ENCODE measurements at places on chromosomes 2 and 18. TPM values are rescaled to one million over a fixed set of nuclear protein-coding genes. Genes with fewer than 3 reads are reported as not detected.

The AKAIN1 gene
- not detected for polyA plus RNA-seq

The UPP2 gene
- polyA plus RNA-seq, result 0.28 TPM

The MC5R gene
- not detected for polyA plus RNA-seq

The KCMF1 gene
- polyA plus RNA-seq, result 116 TPM

The PDIA6 gene
- polyA plus RNA-seq, result 586 TPM

The CERKL gene
- not detected for polyA plus RNA-seq

The TUBA3D gene
- polyA plus RNA-seq, result not detected

The LTBP1 gene
- polyA plus RNA-seq, result 0.16 TPM

The SPATA3 gene
- polyA plus RNA-seq, result not detected

The ALK gene
- polyA plus RNA-seq, result not detected

The GCG gene
- polyA plus RNA-seq, result not detected

The ANKRD36B gene
- 7.3 TPM for polyA plus RNA-seq

The DCC gene
- polyA plus RNA-seq, result not detected

The RAB11FIP5 gene
- 22.9 TPM for polyA plus RNA-seq

The CRYGC gene
- 0.20 TPM for polyA plus RNA-seq

The TCF23 gene
- polyA plus RNA-seq, result 1.4 TPM

The EFEMP1 gene
- not detected for polyA plus RNA-seq

The SERPINB5 gene
- not detected for polyA plus RNA-seq

The SERPINB13 gene
- polyA plus RNA-seq, result not detected

The SNTG2 gene
- not detected for polyA plus RNA-seq

The DAW1 gene
- polyA plus RNA-seq, result not detected

The CKAP2L gene
- 3.9 TPM for polyA plus RNA-seq

The DNAJC5G gene
- 0.07 TPM for polyA plus RNA-seq

The CEBPZ gene
- 10.7 TPM for polyA plus RNA-seq

The DYSF gene
- 2.4 TPM for polyA plus RNA-seq

The WIPF1 gene
- polyA plus RNA-seq, result 0.01 TPM

The NTSR2 gene
- polyA plus RNA-seq, result not detected

The DOK6 gene
- 12.3 TPM for polyA plus RNA-seq

The HOXD8 gene
- polyA plus RNA-seq, result not detected

The ID2 gene
- 610 TPM for polyA plus RNA-seq

The SKOR2 gene
- not detected for polyA plus RNA-seq

The CIB4 gene
- polyA plus RNA-seq, result not detected

The RND3 gene
- polyA plus RNA-seq, result 0.24 TPM

The BAZ2B gene
- 15.2 TPM for polyA plus RNA-seq

The TUBA3E gene
- polyA plus RNA-seq, result not detected

The WDPCP gene
- polyA plus RNA-seq, result 2.9 TPM

The LIMS2 gene
- polyA plus RNA-seq, result 1.9 TPM

The APOB gene
- polyA plus RNA-seq, result 1,569 TPM

The RAPGEF4 gene
- polyA plus RNA-seq, result 0.78 TPM

The UGT1A5 gene
- polyA plus RNA-seq, result not detected

The MAL gene
- polyA plus RNA-seq, result not detected

The ITGA4 gene
- polyA plus RNA-seq, result not detected

The MTHFD2 gene
- polyA plus RNA-seq, result 269 TPM

The MAT2A gene
- polyA plus RNA-seq, result 367 TPM

The CNDP1 gene
- 0.01 TPM for polyA plus RNA-seq

The FAM110C gene
- 3.5 TPM for polyA plus RNA-seq

The OXER1 gene
- 11.3 TPM for polyA plus RNA-seq

The DCDC2C gene
- not detected for polyA plus RNA-seq

The GPBAR1 gene
- polyA plus RNA-seq, result 0.09 TPM

The MEP1B gene
- not detected for polyA plus RNA-seq

Measured in HepG2 (cell line).